ENCODE measurements at places on chromosomes 2 and 18.
A peak's percentile ranks its signal among the peaks of the same experiment; 100 is the strongest.

- no peak for DNase-seq
These were observed 45.8 kb upstream of the FLACC1 start for GRCh38 chr2:201402651-201403562.

GRCh38 chr2:206831442-206831995, 66.1 kb downstream of the FASTKD2 start:
- DNase-seq: no peak

DNA sequence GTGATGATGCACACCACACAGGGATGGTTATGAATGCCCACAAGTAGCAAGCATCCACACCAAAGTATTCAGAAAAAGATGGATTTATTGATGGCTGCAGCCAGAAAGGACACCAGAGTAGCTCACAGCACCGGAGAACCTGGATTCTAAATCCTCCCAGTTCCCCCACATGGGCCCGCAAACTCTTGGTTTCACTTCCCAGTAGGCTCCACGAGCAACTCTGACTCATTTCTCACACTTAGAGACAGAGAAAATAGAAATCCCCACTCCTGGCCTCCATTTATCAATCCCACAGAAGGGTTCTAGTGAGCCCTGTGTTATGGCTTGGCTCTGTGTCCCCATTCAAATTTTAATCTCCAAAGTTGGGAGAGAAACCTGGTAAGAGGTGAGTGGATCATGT, 426.7 kb upstream of the MYT1L start:
- DNase-seq: no peak

GRCh38 chr2:161316701-161317100, 8.5 kb downstream of the PSMD14 start:
- DNase-seq: no peak

DNA sequence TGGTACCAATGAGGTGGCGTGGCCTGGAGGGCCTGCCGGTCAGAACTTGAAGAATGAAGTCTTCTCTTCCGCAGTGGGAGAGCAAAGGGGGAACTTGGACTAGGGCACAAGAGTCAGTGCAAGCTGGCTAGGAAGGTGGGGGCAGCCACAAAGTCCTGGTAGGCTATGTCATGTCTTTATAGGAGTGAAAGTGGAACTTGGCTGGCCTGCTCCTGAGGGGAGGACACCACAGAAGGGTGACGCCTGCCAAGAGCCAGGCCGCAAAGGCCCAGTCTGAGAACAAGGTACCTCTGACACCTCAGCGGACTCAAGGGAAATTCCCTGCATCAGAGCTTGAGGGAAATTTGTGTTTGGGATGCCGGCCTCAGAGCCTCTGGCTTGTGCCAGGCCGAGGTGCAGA, 32.2 kb upstream of the MAP3K20 start:
- DNase-seq: no peak

DNA sequence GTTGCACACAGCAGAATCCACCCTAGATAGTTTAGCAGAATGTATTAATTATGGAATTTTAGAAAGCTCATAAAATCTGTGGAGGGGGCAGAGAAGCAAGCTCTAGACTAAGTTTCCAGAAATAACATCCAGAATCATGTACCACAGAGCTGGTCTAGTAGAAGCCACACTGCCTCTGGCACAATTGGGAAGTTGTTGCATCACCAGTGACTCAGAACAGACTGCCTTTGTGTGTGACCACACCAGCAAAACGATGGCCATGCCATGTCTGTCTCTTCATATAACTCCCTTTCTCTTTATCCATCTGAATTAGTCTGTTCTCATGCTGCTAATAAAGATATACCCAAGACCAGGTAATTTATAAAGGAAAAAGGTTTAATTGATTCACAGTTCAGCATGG, 158.9 kb downstream of the CCDC148 start:
- no peak for DNase-seq

DNA sequence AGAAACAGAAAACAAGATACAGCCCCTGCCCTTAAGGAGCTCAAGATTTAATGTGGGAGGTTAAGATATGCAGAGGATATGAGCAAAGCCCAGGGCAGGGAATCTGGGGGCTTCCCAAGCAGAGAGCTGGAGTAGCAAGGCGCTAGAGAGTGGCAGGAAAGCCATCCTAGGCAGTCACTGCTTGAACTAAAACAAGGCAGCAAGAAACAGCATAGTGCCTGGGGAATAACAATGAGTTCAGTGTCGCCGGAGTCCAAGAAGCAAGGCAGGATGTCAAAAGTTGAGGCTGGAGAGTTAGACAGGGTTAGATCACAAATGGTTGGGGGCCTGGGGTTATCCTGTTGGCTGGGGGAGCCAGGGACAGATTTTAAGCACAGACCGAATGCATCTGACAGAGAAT, 24.6 kb downstream of the CDH2 start:
- no peak for DNase-seq

DNA sequence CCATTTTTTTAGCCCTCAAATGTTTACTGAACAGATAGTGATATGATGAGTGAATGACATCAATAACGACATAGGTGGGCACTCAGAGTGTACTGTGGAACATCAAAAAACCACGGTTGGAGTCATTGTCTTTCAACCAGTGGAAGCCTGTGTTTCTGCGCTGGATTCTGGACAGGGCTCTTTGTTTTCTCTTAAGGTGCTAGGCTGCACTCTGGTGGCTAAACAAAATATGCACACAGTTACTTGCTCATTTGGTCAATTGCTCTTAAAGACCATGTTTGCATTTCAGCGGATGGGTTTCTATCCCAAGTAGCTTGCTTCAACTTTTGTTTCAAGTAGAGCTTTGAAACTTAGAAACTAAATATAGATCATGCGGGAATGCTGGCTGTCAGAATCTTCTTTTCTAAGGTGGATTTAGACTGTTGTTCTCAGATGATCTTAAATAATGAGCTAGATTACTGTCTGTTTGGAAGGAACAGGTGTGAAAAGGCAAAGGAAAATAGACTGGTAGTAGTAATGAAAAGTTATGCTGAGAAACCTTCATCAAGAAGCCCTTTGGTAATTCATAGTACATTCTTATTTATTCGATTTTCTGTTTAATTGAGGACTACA, 48.5 kb upstream of the LYPD6B start:
- DNase-seq: peak; percentile 78

- no peak for DNase-seq
These were observed 105.6 kb downstream of the TTC32 start for GRCh38 chr2:19796035-19796695.

DNA sequence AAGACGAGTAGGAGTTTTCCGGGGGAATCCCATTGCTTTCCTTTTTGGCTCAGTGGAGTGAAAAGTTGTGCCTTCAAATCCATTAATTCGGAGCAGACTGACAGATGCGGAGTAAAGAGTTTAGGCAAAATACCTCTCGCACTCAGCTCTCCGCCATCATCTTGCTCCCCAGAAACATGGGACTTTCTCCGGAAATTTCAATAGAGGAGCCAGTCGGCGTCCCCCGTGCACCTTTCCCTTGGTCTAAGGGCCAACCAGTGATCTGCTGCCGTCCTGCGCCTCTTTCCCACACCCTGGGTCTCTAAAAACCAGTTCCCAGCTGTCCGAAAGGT, 318 bp downstream of the TYW5 start:
- no peak for DNase-seq

DNA sequence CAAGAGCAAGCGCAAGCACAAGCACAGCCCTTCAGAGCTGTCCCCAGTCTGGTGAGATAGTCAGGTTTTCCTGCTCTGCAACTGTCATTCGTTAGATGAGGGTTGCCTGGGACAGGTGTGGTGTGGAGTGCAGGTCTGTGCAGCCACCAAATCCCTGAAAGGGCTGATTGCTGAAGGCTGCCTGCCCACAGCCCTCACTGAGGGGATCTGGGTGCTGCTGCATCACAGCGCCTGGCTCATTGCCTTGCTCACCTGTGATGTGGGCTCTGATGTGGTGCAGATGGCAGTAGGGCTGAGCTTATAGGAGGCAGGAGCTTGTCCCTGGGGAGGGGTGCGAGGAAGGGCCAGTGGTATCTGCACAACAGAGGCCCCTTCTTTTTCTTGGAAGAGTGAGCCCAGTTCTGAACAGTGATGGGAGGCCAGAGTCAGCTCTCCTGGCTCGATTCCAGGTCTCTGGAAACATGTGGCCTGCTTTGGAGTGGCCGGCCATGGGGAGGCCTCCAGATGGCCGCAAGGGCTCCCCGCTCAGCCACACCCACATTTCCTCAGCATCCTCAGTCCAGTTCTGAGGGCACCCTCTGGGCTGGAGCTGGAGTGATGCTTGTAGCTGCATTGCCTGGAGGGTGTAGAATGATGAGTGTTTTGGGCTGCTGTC, 11.4 kb downstream of the UBE2F start:
- no peak for DNase-seq

- no peak for DNase-seq
These were observed 13.2 kb downstream of the PRELID3A start for GRCh38 chr18:12420821-12421421.
